ENCODE measurements at places on chromosomes 5 and 9.
A peak's percentile ranks its signal among the peaks of the same experiment; 100 is the strongest.

DNA sequence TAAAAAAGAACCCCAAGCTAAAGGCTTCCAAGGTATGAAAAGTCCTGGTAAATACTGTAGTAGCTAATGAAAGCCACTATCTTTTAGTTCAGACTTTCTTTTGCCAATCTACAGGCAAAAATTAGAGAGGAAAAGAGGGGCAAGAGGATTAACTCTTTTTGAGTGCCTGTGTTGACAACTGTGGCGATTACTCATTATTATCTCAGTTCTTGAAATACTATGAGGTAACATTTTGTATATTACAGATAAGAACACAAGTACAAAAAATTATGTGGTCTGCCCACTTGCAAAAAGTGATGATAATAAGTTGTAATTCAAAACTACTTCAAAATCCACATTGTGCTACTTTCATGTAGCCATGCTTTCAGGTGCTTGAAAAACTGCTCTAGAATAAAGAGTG lies 144.0 kb downstream of the DTWD2 start:
- DNase-seq, result no peak

- no peak for DNase-seq
Observed at GRCh38 chr5:120517607-120518252, 53.6 kb downstream of the PRR16 start.

DNA sequence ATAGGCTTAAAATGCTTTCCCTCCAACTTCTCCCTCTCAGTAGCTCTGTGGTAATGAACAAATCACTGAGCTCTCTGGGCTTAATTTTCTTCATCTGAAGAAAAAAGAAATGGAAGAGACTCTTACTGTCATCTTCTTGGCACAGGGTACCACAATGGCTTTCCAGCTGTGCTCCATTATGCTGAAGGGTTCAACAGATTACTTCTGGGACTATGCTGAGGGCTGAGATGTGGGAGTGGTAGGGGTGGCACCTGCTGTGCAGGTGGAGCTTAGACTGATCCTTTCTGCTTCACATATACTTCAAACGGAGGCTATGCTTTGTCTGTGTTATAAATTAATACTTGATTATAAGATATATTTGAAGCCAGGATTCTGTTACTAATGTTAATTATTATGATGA lies 840.2 kb upstream of the C9orf72 start:
- DNase-seq, result peak; percentile 13

GRCh38 chr5:57717555-57717954 lies 234.9 kb upstream of the ACTBL2 start:
- no peak for DNase-seq
